LHCN-M2 (cell line): ENCODE measurements at places on chromosomes 6 and 20. TPM values are rescaled to one million over a fixed set of nuclear protein-coding genes. Genes with fewer than 3 reads are reported as not detected.
A peak's percentile ranks its signal among the peaks of the same experiment; 100 is the strongest.

- DNase-seq, result no peak
Observed at GRCh38 chr20:15061955-15062354, 724.5 kb upstream of the FLRT3 start.

- DNase-seq, result no peak
Observed at GRCh38 chr20:44583157-44583556, 778 bp downstream of the PKIG start.

DNA sequence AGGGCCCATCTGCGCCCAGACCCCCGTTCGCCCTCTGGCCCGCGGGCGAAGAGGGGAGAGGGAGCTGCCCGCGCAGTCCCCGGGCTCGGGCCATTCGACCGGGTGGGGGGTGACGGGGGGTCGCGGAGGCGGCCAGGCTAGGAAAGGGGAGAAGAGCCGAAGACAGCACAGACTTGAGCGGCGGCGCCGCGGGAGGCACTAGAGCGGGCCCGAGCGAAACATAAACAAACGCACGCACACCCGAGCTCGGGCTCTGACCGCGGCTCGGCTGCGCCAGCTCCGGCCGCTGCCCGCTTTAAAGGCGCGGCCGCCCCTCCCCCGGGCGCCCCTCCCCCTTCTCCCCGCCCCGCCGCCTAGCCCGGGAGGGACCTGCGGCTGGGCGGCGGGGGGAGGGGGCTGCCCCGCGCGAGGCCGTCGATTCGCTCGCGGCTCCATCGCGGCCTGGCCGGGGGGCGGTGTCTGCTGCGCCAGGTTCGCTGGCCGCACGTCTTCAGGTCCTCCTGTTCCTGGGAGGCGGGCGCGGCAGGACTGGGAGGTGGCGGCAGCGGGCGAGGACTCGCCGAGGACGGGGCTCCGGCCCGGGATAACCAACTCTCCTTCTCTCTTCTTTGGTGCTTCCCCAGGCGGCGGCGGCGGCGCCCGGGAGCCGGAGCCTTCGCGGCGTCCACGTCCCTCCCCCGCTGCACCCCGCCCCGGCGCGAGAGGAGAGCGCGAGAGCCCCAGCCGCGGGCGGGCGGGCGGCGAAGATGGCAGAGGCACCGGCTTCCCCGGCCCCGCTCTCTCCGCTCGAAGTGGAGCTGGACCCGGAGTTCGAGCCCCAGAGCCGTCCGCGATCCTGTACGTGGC, at the start of gene FOXO3:
FOXO3 (plus strand) TSS at position 455 of the 846 bp plus-strand sequence; CDS start at position 747, 292 bp downstream.
- DNase-seq, result peak; percentile 88

GRCh38 chr6:130132286-130132701, 90.5 kb downstream of the SAMD3 start:
- no peak for DNase-seq

DNA sequence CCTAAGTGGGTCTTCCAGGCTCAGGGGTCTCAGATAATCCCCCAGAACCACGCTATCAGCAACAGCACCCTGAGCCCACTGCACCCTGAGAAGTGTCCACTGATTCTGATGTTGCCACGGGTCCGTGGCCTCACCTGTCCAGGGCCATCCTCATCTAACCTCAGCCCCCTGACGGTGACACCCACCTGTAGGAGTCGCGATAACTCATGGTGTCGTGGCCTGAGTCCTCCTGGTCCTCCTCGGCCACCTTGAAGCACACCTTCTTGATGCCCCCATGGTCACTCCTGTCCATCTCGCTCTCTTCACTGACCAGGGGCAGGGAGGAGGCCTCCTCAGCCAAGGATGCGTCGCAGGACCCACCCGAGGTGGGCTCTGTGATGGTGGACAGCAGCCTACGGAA, 182.1 kb downstream of the PREX1 start:
- no peak for DNase-seq

- peak; percentile 44 for DNase-seq
Observed at GRCh38 chr6:74607934-74608333, 597.9 kb downstream of the COL12A1 start.

Gene MCHR2
- total RNA-seq, result not detected in 2 replicates

- DNase-seq, result no peak
Observed at GRCh38 chr20:62721511-62722370, 13.1 kb downstream of the NTSR1 start.

Gene PLAGL1
- 9.2 and 13.7 TPM in 2 replicates for total RNA-seq

GRCh38 chr6:79538106-79538971, 1.1 kb upstream of the LCA5 start:
- DNase-seq, result no peak

Gene AIF1
- total RNA-seq, result not detected in 2 replicates

DNA sequence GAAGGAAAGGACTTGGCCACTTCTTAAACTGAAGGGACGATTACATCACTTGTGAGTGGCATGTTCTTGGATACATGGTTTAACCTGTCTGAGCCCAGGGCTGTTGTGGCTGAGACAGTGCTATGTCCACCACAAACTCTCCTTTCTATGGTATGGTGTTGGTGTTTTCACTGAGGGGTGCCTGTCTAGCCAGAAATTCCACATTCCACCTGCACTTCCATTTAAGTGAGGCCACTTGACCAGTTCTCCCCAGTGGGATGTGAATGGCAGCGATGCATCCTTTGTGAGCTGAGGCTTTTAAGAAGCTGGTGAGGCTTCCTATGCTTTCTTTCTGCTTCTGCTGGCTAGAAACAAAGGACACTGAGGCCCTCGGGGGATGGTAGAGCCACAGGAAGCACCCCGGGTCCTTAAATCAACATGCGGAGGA, 151.4 kb upstream of the CHD6 start:
- no peak for DNase-seq

- DNase-seq, result no peak
Observed at GRCh38 chr6:87687296-87687695, 14.7 kb downstream of the AKIRIN2 start.

Gene SEL1L2
- not detected in 2 replicates for total RNA-seq

DNA sequence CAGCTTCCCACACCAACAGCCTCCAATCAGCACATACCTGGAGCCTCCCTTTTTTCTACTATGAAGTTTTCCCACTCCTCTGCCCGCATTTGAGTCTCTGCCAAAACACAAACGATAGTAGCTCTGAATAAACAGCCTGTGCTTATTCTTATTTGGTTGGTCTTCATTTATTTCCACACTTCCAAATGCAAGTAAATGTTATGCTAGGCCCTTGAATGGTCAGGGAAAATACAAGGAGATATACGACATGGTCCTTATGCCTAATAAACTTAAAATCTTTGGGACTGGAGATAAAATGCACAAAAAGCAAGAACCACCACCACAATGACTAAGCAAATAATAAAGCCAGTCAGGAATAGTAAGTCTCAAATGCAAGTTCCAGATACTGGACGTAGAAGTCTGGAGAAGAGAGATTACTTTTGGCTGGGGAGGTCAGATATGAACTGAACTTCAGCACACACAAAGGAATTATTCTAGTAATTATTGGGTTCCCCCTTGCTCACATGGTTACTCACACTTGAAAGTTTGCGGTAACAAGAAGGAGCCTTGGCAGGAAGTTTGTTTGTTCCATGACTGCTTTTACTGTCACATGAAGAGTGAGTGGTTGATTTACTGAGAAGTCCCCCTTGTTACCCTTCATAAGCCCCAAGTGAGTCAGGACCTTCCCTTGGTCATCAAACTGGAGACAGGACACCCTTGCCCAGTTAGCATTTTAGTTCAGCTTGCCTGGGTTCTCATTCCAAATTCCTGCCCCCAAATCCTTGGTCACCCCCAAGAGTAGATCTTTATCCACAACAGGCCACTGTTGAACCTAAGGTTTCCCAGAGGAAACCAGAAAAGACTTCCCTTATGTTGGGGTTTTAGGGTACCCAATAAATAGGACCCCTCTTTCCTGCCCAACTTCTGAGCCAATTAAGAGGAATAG, 511.2 kb upstream of the JARID2 start:
- peak; percentile 89 for DNase-seq

Gene ADGRF5
- total RNA-seq, result not detected in 2 replicates

DNA sequence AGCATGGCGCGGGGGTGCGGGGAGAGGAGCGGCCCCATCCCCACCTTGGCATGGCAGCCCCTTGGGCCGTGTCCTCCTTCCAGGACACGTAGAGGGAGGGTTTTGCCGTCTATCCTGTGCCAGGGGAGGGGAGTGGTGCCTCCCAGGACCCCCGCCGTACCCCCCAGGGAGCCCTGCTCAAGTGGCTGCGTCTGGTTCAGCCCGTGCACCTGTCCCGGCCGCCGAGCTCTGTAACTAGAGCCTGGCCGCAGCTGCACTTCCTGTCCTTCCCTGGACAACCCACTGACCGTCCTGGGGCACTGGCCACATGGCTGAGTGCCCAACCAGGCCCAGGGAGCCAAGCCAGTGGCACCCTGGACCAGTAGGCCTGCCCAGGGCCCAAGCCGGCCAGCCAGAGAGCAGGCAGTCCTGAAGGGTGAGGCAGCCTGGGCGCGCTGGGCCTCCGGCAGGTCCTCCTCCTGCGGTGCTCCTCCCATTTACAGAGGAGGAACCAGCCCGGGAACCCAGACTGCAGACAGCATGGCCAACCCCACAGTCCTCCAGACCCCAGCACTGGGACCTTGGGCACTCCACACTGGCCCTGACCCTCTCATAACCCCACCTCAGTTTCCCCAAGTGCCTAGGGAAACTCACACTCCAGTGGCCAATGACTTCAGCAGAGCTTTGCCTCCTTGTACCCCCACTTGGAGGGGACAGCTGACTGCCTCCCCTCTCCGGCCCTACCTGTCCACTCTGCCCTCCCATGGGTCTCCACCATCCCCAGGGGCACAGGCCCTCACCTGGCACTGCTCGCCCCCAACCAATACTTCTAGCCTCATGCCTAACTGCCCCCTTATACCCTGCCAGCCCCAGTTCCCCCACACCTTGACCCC, 8.7 kb downstream of the LAMA5 start:
- peak; percentile 82 for DNase-seq

GRCh38 chr6:76682842-76683241, 610.4 kb upstream of the IMPG1 start:
- peak; percentile 18 for DNase-seq

DNA sequence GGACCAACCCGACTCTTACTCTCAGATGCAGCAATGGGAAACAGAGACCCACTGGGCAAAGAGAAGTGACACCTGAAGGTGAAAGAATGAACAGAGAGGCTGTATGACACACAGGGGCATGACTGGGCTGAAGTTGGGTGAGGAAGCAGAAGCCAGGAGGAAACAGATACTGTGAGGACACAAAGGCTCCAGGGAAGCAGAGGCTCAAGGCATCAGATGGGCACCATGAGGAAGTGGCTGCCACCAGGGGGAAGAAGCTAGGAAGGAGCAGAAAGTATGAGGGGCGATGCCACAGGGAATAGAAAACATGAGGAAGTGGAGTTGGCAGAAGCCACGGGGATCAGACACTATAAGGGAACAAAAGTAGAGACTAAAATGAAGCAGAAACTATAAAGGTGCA, 30.9 kb upstream of the OCSTAMP start:
- DNase-seq, result no peak

DNA sequence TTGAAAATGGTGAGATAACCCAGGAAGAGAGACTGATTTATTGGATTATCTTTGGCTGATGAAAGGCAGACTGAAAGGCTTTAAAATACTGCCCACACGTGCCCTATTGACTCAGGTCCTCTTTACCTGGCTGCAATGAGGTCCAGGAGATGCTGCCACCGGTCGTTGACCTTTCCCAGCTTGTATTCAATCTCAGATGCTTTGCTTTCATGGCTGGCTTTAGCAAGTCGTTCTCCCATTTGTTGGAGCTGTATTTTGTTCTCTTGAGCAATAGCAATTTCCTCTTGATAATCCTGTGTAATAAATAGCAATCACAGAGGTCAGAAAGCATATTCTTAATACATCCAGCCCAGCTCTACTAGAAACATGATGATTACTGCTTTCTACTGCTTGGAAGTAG, 368.8 kb downstream of the ESR1 start:
- no peak for DNase-seq

GRCh38 chr6:10315034-10315433, 99.8 kb downstream of the TFAP2A start:
- no peak for DNase-seq

Gene CLPSL1
- not detected in 2 replicates for total RNA-seq

Gene JPH2
- 24.4 and 31.8 TPM in 2 replicates for total RNA-seq

DNA sequence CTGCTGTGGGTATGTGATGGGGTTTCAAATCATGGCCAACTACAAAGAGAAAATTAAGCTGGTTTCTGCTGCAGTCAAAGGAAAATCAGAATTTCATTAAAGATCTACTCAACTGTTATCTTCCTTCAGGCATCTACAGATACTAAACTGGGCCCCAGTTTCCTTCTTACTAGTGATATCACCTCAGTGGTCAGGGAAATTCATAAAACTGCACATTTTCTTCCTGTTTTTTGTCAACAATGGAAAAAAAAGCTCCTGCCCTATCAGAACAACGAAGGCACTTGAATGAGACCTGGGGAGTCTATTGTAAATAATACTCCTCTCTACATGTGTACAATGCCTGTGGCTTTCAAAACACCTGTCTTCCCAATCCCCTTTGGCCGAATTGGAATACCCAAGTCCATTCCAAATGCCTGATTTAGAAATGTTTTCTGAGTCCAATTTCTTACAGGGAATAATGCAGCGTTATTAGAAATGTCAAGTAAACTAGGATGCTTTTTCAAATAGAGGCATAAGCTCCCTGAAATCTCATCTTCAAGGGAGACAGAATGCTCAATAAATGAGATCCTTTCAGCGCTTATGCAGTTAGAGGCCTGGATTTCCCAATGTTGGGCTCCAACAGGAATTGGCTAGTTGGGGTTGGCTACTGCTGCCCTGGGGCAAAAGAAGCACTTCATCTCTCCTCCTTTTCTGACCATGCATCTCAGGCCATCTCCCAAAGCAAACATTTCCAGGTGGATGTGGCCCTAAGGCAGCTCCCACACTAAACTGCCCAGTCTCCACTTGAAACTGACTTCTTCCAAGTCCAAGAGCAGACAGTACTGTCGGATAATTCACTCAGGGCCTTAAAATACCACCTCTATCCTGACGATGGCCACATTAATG, 143.3 kb downstream of the NFATC2 start:
- no peak for DNase-seq

DNA sequence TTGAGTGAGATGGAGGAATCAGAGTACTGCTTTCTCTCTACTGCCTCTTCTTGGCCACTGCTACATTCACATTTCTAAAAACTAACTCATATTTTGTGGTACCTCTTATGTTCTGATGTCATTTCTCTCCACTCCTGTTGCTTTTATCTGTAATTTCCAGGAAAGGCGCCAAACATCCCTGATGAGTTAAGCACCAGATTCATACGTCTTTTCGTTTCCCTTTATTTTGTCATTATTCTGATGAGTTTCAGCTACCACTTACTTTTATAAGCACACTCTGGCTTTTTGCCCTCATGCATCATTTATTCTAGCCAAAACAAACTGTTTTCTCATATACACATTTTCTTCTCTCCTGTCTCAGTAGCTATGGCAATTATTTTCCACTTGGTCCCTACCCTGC, 680.0 kb downstream of the RNF144B start:
- DNase-seq, result no peak

DNA sequence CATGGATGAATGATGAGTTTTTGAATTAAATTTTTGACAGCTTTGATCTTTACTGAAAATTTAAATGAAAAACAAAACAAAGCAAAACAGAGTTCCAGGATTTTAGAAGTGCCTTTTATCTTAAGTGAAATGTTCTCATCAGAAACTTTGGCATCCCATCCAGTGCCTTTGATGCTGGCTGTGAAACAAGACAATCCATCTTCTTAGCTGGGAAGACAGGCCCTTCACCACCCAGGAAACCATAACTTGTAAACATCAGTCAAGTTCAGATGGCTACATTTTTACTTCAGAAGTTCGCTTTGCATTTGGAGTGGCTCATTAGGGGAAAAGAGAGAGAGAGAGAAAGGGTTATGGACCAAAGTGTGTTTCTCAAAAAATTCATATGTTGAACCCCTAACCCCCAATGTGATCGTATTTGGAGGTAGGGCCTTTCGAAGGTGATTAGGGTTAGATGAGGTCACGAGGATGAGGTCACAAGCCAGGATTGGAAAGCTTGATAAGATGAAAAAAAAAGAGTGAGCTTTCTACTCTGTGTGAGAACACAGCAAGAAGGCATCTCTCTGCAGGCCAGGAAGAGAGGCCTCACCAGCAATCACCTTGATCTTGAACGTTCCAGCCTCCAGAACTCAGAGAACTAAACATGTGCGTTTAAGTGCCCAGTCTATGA, 366.5 kb downstream of the PRKN start:
- DNase-seq, result no peak
